ENCODE measurements at places on chromosomes 11 and 22.

DNA sequence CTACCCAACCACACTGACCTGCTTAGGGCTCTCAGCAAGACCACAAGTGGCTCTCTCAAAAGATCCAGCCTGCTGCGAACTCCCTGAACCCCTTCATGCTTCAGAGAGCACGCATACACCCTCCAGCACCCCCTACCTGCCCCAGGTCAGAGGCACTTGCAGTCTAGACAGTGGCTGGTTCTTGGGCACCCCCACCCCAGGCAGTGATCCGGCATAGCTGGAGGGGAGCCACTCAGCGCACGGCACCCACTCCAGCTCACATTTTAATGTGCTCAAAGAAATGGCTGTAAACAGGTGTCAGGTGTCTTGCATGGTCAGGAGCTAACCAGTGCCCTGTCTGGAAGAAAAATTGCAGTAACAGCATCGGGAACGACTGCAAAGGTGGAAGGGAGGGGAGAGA, 140.8 kb downstream of the PKNOX2 start:
- DNase-seq, result no peak

DNA sequence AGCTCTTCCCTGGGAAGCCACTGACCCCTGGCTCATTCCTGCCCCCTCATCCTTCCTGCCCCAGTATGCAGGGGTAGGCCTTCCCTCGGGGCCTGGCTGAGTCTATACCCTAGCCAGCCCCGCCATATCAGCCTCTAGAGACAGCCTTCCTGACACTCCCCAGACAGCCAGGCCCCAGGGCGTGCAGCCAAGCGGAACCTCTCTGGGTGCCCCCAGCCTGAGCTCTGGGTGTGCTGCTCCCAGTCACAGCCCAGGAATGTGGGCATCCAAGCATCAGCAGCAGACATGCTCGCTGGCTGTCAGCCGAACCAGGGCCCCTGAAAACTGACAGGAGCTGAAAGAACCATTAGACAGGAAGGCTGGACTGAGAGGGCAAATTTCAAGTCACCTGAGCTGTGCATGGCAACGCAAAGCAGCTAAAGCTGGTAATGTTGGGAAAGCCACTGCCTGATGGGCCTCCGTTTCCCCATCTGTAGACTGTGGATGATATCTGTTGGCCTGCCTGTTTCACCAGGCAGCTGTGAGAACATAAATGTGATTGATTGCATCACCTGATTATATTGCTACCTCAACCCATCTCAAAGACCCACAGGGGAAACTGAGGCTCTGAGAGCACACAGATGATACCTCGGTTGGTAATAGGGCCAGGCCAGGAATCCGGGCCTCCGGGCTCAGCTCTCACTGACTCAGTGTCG, 93.2 kb downstream of the LRRC32 start:
- DNase-seq, result no peak

DNA sequence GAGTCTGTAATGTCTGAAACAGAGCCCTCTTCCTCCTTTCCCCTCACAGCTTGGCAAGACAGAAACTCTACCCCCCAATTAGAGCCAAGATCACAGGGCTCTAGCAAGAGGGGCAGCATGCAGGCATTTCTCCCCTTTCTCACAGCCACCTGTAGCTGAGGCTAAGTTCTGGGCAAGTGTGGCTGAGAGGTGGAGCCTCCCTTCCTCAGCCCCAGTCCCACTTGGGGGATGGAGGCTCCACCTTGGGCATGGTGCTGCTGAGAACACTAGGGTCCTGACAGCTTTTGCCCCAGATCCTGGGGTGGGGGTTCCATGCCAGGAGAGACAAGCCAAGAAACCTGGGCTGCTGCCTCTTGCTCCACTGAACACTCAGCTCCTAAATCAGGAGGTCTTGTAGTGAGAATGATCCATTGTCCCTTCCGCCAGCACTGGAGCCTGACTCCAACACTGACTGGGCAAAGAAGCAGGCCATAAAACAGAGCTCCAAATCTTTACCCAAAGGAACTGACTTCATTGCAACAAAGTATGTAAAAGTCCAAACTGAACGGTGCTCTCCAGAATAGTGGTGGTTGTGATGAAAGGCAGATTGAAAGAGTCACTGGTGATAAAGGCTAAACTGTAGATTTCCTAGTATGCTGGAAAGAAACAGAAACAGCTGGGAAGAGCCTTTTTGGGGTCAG, 25.6 kb downstream of the NARS2 start:
- DNase-seq, result no peak

DNA sequence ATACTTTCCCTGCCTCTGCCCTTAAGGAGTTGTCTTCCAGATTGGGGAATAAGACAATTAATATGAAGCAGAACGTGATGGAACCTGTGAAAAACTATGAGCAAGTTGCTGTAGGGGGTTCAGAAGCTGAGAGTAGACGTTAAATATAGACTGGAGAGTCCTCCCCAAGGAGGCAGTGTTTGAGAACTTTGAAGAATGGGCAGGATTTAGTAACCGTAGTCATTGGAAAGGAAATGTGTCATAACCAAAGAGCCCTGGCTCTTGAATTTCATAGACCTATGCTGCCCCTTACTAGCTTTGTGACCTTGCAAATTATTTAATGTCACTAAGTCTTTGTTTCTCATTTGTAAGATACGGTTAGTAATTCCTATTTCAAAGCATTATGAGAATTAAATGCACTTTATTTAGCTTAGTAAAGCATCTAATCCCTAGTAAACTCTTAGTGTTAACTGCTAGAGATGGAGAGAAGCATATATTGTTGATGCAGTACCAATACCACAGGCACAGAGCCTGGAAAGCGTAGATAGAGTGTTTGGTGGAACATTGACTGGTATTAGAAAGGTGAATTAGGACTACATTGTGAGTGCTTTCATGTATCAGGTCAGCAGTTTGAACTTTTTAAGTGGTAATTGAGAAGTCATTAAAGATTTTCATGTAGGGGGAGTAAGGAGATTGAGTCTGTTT, 54.1 kb downstream of the MCAM start:
- no peak for DNase-seq

GRCh38 chr11:3902441-3902840, 47.0 kb downstream of the STIM1 start:
- DNase-seq, result no peak

DNA sequence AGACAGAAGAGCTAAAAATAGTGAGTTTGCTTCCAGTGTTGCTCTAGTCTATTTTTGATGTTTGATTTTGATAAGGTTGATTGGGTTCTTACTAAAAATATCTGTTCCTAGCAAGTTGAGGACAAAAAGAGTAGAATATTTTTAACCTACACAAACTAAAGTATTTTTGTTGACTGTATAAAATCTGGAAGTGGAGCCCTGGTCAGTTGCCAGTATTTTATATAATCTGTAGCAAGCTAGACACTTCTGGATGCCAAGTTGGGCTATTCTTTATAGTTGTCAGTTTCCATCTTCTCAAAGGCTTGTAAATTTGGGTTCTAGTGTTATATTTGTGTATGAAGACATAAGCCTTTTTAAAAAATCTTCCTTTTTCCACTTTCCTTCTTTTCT, 56.7 kb downstream of the HSD17B12 start:
- no peak for DNase-seq

- no peak for DNase-seq
These were observed 18.8 kb upstream of the OR5B21 start for GRCh38 chr11:58526721-58527120.

- no peak for DNase-seq
These were observed 14.7 kb upstream of the NNMT start for GRCh38 chr11:114281388-114281956.

GRCh38 chr11:27807596-27807995, 107.3 kb upstream of the BDNF start:
- DNase-seq, result no peak

DNA sequence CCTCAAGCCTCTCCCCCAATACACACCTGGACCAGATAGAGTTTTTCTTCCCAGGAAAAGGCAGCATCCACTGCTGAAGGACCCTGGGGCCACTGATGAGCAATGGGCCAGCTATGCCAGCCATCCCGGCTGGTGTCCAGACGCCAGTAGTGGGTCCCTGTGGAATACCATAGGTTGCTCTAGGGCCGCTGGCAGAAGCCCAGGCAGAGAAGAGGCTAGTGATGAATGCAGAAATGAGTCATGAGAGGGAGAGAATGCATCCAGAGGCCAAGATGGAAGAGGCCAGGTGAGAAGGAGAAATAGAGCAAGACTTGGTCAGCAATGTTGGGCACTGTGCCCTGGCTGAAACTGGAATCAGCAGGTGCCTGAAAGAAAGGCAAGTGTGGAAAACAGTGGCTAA, 8.9 kb downstream of the HPX start:
- DNase-seq, result no peak

DNA sequence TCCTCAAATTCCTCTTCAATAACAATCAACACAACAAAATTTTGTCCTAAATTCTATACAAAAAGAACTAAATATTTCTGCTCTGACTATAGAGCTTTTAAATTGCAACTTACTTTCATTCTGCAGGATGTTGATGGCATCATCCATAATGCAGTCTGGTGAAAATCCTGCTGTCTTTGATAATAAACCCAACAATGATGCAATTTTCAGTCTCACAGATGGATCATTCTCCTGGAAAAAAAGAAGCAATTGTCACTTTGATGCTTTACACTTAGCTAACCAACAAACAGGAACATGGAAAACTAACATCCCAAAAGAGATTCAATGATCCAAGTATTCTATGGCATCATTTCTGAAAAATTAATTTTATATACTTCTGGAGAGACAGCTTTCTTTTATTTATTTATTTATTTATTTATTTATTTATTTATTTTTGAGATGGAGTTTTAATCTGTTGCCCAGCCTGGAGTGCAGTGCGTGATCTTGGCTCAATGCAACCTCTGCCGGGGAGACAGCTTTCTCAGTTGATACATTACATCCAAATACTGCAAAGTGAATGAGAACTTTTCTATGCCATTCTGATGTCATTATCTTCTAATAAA, 13.0 kb downstream of the INTS4 start:
- no peak for DNase-seq

GRCh38 chr11:26651916-26652315, 69.9 kb downstream of the SLC5A12 start:
- no peak for DNase-seq

GRCh38 chr22:44658311-44658953, 43.6 kb upstream of the PRR5 start:
- no peak for DNase-seq

- DNase-seq, result no peak
These were observed 88.6 kb upstream of the CRYBB3 start for GRCh38 chr22:25110846-25111578.

GRCh38 chr11:65185869-65186341, 4.2 kb downstream of the CAPN1 start:
- DNase-seq, result no peak

- peak; percentile 15 for DNase-seq
These were observed 18.2 kb downstream of the KCNJ1 start for GRCh38 chr11:128848815-128849455.

GRCh38 chr11:125763483-125763882, 15.1 kb downstream of the PATE2 start:
- no peak for DNase-seq

DNA sequence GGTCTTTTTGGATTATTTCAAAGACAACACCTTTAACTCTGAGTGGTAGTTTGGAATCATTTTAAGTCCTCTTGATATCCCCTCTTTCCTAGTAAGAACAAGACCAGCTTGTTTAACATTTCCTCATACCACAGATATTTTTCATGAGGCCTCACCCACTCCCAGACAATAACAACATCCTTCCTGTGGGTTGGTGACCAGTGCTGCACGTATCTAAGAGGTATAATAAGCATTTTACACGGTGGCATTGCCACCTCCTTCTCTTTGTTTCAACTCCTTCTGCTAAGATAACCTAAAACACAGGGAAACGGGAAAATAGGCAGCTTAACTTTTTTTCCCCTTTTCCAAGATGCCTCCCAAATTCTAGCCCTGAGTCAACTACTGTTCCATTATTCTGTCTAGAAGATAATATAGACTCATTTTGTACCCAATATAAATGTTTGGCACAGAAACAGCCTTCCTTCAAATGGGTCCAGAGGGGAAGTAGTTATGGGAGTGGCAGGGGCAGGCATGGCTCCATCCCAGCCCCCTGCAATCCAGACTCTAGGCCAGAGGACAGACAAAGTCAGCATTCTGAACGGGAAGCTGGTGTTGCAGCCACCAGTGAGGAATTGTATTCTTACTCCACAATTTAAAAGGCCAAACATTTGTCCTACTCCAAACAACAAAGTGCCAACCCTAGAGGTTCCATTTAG, 28.5 kb downstream of the MAML2 start:
- DNase-seq, result no peak

GRCh38 chr11:20058749-20059458, 101.4 kb downstream of the DBX1 start:
- DNase-seq, result no peak

DNA sequence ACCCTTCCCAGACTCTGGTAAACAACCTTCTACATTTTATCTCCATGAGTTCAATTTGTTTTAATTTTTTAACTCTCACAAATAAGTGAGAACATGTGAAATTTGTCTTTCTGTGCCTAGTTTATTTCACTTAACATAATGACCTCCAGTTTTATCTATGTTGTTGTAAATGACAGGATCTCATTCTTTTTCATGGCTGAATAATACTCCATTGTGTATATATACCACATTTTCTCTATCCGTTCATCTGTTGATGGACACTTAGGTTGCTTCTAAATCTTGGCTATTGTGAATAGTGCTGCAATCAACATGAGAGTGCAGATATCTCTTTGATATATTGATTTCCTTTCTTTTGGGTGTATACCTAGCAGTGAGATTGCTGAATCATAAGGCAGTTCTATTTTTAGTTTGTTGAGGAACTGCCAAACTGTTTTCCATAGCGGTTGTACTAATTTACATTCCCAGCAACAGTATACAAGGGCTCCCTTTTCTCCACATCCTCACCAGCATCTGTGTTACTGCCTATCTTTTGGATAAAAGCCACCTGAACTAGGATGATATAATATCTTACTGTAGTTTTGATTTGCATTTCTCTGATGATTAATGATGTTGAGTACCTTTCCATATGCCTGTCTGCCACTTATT, 93.9 kb downstream of the ATG16L2 start:
- no peak for DNase-seq

DNA sequence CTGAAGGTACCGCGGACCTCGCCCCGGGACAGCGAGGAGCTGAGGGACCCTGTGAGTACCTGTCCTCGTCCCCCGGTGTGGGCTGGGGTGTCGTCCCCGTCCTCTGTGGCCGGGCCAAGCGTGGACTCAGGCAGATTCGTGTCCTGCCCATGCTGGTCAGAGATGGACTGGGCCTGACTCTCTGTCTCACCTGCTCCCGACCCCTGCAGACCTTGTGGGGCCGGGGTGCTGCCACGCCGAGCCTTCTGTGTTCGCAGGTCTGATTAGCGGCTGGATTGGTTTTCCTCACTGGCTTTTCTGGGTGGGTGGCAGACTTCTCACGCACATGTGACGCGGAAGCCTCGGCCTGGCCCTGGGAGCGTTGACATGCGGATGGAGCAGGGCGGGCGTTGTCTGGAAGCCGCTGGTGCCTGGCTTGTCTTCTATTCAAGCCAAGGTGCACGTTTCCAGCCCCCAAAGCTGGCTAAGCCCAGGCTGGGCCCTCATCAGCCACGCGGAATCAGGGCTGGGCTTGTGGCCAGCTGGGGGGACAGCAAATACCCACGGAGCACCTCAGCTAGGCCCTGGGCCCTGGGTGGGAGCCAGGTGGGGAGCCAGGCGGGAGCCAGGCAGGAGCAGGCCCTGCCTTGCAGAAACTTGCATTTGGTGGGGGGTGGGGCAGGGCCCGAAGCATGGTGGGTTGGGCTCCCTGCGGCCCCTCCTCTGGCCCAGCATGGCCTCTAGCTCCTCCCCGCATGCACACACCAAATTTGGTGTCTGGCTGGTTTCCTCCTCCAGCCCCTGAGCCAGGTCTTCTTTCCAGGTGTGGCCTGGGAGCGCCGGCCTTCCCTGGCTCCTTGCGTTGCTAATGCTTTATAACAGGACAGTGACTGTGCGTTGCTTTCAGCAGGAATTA, 7.0 kb downstream of the GRAMD4 start:
- DNase-seq, result no peak

Data from hematopoietic multipotent progenitor cell treated with erythropoietin and hydrocortisone succinate and interleukin-3 and kit ligand, for 17 days (in vitro differentiated cells).